ENCODE measurements at places on chromosomes 7 and 10.
A peak's percentile ranks its signal among the peaks of the same experiment; 100 is the strongest.

DNA sequence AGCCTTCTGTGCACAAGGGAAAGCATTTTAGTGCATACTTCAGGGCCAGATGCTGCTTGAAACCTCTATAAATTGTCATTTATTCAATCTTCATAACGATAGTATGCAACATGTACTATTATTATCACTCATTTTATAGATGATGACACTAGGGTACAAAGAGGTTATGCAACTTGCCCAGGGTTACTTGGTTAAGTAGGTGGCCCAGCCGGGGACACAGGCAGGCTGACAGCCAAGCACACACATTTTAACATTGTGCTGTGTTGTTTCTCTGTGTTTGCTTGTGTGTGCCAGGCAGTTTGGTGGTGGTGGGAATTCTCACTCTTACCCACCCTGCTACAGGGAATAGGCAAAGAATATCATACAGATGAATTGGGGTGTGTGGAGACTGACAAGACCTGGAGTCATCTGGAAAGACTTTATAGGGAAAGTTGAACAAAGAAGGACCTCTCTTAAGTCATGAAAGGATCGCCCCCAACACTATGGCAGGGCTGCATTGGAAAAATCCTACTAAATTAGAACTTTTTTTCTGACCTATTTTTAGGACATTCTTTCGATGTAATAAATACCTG is 98.9 kb downstream of the MKX start:
- DNase-seq = no peak

- DNase-seq = no peak
Observed at GRCh38 chr10:81820418-81820817, 54.6 kb upstream of the NRG3 start.

DNA sequence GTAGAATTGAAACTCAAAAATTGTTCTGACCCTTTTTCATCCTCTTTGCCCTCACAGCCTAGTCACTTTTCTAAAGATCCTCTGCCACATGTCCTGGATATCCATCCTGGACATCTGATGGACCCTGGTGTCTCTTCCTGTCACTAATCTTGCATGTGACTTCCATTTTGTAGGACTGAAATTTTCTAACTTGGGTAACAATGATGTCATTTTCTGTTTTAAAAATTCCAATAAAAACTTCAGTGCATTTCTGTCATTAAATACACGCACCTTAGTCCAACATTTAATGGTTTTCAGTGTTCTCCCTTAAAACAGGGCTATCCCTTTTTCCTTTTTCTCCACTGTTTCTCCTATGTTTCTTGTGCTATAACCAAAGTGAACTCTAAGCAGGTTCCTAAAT is 684.9 kb upstream of the ANKRD30A start:
- no peak for DNase-seq

DNA sequence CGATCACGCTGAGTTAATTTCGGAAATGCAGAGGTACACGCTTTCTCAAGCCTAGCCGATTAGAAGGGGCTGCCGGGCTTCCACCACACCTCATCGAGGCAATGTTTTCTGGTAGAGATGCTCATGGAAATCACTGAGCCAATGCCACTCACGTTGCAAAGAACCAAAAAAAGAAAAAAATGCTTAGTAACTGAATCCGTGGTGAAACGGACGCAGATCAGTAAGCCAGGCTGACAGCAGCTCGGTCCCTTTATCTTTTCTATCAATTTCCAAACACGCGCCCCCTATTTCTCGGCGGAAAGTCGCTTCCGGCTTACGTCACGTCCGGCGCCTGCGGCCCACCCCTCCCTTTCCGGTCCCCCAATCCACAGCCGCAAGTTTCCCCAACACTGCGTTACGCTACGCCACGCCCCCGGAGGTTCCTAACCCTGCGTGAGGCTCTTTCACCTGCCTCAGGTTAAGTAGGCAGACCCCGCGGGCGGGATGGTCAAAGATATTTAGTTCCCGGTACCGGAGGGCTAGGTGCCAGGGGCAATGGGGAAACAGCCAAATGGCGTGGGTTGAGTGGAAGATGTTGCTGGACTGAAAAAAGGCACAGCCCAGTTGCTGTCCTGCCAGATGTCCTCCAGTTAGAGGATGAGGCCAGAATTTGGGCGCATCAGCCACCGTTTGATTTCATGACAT is at the start of gene NSUN6:
Gene NSUN6 (minus strand): TSS at position 264 of the 684 bp plus-strand sequence. CDS start 384 bp downstream, outside the sequence.
- DNase-seq = peak; percentile 95

DNA sequence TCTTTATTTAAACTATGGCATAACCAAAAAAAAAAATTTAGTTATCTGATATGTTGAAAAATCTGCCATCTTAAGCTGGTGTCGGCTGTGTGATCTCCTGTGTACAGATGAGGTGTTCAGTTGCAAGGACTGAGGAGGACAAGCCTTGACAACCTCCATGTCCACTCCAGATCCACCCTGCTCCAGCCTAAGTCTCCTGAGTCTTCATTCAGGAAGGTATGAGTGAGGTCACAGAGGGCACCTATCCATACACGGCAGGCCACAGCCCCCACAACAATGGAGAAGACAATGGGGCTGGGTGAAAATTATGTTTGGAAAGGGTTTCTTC is 16.1 kb downstream of the TARP start:
- no peak for DNase-seq

DNA sequence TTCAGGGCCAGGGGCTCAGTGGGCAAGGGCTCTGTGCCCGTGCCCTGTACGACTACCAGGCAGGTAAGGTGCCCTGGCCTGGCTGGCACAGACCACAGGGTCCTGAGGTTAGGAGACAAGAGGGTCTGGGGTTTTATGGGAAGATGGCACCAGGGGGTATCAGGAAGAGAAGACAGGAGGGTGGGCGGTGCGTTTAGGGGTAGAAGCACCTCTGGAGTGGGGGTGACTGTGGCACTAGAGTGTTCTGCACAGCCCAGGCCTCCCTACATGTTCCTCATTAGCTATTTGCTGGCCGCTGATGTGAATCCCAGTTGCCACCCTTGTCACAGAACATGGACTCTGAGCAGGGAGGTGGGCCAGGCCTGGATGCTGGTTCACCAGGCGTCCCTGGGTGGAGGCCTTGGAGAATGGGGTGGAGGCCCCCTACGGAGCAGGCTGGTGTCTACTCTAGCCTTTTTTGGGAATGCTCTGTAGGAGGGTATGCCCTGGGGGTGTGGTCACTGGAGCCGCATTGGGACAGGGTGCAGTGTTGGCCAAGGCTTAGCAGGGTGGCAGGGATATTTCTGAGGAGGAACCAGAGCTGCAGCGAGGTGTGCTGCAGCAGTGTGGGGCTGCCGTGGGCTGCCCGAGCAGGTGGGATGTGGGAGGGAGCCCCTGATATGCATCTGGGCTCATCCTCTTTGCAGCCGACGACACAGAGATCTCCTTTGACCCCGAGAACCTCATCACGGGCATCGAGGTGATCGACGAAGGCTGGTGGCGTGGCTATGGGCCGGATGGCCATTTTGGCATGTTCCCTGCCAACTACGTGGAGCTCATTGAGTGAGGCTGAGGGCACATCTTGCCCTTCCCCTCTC is 5.0 kb downstream of the PGAM2 start:
- peak; percentile 59 for DNase-seq

- DNase-seq = no peak
Observed at GRCh38 chr7:140239653-140239935, 62.8 kb upstream of the KDM7A start.

GRCh38 chr7:94338921-94339371 is 55.7 kb upstream of the COL1A2 start:
- DNase-seq = no peak

GRCh38 chr7:151237244-151238189 is 5.2 kb downstream of the CHPF2 start:
- no peak for DNase-seq

GRCh38 chr7:131839967-131840690 is 283.7 kb upstream of the PODXL start:
- no peak for DNase-seq

GRCh38 chr7:64183827-64184372 is 23.1 kb upstream of the ZNF735 start:
- DNase-seq = no peak

DNA sequence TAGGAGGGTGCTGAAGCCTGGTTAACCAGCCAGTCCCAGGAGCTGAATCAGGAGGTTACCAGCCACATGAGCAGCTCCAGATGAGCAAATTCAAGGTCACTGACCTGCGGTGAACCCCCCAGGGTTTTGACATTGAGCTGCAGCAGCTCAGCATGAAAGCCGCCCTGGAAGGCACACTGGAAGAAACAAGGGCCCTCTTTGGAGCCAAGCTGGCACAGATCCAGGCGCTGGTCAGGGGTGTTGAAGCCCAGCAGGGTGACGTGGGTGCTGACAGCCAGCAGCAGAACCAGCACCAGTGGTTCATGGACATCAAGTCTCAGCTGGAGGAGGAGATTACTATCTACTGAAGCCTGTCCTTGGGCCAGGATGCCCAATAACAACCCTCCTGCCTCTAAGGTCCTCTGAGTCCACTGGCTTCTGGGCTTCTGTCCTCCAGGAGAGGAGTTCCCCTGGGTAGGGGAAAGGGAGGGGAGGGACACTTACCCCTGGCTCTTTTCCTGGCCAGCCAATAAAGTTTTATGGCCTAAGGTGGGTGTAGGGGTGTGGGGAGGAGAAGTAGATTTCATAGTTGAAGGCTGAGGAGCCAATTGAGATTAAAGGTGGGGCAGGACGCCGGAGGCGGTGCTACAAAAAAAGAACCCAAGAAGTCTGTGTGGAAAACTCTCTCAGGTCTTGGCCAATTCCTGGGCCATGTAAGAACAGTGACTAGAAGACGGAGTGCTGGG is 29.4 kb upstream of the ATOH7 start:
- no peak for DNase-seq

GRCh38 chr7:142120524-142120923 is 9.0 kb downstream of the MGAM2 start:
- DNase-seq = no peak

DNA sequence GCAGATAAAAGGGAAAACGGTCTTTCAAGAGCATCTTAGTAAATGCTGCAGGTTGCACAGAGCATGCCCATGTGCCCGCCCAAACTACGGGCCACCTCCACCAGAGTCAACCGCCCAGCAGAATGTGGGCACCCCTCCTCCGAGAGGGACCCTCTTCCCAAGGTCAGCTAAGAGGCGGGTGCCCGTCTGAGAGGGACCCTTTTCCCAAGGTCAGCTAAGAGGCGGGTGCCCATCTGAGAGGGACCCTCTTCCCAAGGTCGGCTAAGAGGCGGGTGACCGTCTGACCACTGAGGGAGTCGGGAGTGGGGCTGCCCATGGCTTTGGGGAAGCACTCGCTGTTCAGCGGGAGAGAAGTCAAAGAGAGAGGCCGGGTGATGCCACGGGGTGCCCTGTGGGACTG is 113.1 kb downstream of the PTPRN2 start:
- no peak for DNase-seq

GRCh38 chr10:61330669-61331068 is 122.5 kb downstream of the TMEM26 start:
- no peak for DNase-seq

DNA sequence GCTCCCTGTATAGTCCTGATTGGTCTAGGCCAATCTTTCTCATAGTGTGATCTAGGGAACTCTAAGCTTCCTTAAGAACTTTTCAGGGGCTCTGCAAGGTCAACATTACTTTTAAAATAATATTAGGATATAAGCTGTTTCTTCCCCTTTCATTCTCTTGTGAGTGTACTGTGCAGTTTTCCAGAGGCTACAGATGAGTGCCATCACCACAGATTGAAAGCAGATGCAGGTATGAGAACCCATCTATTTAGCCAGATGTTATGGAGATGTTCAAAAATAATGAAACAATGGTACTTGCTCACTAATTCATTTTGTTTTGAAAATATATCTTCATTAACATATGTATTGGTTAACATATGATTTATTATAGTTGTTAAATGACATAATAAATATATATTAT is 169.2 kb upstream of the SEMA3A start:
- no peak for DNase-seq
